ENCODE measurements at places on chromosomes 7 and 10.
A peak's percentile ranks its signal among the peaks of the same experiment; 100 is the strongest.

GRCh38 chr7:84665339-84665738 is 470.8 kb upstream of the SEMA3A start:
- DNase-seq = no peak

DNA sequence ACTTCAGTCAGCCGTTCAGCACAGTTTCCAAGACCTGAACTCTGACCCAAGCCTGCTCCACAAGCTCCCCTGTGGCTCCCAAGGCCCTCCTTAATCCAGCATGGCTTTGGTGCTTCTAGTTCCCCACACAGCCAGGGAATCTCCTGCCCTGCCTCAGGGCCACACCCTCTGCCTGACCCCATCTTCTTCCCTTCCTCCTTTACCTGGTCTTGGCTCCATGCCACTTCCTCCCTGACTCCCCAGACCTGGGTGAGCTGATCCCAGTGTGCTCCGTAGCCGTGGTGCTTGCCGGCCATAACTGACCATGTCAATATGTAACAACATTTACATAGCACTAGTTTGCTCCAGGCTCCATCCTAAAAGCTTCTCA is 20.0 kb downstream of the TMEM273 start:
- no peak for DNase-seq

GRCh38 chr7:122092964-122093797 is 50.9 kb downstream of the AASS start:
- peak; percentile 11 for DNase-seq

DNA sequence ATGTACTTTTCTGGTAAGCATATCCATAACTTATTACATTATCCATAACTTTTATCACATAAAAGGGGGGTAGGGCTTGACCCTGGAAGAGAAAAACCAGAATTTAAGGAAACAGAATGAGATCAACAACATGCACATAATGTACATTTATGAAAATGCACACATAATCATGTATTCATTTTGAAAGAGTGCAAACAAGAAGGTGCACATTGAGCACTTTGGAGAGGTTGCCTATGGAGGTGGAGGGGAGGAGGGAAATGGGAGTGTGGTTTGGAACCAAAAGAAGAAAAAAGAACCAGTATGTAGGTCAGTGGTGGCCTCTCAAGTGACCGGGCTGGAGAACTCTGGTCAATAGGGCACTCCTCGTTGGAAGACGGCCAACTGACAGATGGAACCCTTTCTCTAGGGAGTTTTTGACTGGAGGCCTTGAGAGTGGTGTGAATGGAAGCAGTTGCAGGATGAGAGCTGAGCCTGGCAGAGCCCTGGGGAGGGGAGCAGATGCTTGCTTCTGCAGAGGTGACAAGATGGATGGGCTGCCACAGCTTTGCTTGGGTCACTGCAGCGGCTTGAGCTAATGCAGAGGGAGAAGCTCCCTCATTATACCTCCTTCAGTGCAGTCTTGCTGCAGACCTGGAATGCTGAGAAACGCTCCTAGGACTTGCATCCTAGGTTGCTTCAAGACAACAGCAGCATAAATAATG is 192.7 kb downstream of the SEC23IP start:
- DNase-seq = no peak

GRCh38 chr7:8232999-8233847 is 28.7 kb downstream of the ICA1 start:
- no peak for DNase-seq

GRCh38 chr7:149552799-149553198 is 55.2 kb upstream of the ZNF746 start:
- no peak for DNase-seq

DNA sequence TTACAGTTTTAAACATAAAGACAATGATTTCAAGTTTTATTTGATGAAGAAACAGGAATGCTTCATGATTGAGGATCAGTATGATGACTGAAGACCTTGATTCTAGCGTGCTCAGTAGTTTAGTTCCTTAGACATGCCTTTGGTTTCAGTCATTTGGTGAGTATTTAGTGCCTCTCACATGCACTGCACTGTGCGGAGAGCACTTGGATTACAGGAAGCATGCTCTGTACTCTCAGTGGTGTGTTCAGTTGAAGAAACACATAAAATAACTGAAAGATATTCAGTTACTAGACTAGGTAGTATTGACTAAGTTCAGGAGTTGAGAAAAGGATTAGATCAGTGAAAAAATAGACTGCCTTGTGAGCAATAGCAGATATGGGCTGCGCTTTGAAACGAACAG is 25.5 kb downstream of the RBM17 start:
- no peak for DNase-seq

Data from stimulated activated CD4-positive, alpha-beta T cell treated with anti-CD3 and anti-CD28 coated beads, Interleukin-4, amount 100 ng/mL, for 4 hours (primary cell).